ENCODE measurements at places on chromosomes 3 and 15.

DNA sequence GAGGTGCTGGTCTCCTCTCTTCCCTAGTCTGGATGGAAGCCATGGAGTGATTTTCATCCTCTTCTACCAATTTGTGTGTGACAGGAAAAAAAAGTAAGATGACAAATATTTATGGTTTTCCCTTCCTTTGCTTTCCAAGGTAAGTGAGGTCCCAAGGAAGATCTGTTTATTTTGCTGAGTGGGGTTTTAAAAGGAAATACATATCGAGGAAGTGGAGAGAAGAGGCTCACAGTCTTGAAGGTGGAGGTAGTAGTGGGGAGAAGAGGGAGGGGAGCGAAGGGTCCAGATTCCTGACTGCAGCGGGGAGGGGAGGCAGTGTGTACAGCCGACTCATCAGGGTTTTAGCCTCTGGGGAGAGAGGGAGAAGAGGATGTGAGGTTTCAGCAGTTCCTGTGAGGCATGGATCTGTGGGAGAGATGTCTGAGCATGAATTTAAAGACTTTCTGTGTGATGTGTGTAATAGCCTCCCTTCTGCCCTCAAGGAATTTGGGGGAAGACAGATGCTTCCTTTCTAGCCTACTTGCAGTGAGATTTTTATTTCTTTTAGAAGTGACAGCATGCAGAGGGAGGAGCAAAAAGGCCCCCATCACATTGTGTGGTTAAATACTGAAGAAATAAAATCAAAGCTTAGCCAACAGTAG, 272.4 kb downstream of the THRB start:
- DNase-seq = peak; percentile 73

GRCh38 chr3:69005071-69005790, 8.3 kb downstream of the EOGT start:
- peak; percentile 44 for DNase-seq

- DNase-seq = no peak
These were observed 25.1 kb downstream of the SHISA5 start for GRCh38 chr3:48478626-48479555.

- peak; percentile 35 for DNase-seq
These were observed 73.6 kb upstream of the VGLL4 start for GRCh38 chr3:11717301-11717700.

DNA sequence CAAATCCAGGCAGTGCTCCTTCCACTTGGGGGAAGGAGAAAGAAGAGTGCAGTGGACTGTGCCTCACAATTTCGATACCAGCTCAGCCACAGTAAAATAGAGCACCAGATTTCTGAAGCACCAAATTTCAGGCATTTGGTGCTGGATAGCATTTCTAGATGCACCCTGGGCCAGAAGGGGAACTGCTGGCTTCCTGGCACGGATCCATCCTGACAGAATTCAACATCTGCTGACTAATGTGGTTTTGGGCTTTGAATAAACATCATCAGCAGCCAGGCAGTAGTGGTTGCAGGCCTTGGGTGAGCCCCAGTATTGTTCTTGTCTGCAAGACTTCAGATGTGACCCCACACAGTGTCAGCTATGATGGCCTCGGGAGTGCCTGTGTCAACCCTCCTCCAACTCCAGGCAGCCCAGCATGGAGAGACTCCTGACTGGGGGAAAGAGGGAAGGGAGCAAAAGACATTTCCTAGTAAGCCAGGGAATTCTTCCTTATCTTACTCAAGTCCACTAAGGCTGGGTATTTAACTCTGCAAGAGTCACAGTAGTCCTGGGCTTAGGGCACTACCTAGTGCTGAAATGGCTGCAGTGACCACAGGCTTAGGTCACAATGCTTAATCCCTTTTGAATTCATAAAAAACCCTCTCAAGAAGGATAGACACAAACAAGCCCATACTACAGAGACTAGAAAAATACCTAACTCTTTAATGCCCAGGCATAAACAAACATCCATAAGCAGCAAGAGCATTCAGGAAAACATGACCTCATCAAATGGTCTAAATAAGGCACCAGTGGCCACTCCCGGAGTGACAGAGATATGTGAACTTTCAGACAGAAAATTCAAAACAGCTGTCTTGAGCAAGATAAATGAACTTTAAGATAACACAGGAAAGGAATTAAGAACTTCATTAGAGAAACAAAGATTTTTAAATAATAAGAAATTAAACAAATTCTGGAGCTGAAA, 74.7 kb downstream of the SPATA16 start:
- DNase-seq = peak; percentile 68

DNA sequence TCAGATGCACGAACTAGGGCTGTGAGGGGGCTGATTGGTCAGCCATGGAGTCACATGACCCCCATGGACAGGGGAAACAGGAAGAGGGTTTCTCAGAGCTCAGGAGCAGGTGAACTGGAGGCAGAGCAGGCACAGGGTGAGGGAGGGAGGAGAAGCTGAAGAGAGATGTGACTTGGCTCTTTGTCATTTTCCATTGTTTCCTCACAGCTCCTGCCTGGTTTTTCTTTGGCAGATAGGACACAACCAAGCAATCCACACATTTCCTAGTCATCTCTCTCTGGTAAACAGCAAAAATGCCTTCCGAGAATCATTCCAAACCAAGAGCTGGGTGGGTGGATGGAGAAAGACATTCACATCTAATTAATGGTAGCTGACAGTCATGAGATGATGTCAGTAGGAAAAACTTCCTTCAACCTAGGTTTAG, 43.4 kb upstream of the LMCD1 start:
- peak; percentile 92 for DNase-seq

GRCh38 chr15:69934607-69935006, 163.1 kb downstream of the TLE3 start:
- DNase-seq = no peak

DNA sequence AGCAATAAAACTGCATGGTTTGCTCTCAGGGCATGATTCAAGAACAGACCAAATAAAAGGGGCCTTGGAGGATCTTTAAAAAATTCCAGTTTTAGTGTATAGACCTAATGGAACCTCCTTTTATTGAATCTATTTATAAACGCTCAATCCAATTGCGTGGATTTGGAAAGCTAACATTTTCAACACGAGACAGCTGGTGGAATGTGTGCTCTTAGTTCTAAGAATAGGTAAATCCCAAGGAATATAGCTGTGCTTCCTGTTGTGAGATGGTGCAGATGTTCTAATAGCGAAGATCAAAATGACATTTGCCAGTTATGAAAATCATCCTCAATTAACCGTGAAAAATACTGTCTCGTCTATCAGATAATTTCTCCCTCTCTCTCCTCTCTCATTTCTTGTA, 192.5 kb downstream of the ATP10A start:
- DNase-seq = no peak

- DNase-seq = no peak
These were observed 26.1 kb downstream of the CHDH start for GRCh38 chr3:53820084-53820483.

DNA sequence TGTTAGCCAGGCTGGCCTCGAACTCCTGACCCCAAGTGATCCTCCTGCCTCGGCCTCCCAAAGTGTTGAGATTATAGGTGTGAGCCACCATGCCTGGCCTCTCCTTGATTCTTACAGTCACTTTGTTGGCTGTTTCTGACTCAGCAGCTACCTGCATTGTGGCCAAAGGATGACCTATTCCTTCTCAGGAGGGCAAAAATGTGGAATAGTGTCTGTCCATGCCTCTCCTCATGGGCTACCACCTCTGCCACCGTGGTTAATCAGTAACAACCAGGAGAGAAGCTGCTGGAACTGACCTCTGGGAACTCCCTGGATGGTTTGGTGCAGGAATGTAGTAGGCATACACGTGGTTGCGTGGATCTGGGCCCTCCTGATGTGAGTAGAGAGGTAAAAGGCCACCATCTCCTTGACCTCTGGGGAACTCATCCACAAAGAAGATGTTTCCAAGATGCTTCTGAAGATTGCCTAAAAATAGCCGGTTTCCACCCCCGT, 63.3 kb downstream of the FLNB start:
- DNase-seq = no peak

- no peak for DNase-seq
These were observed 40.3 kb downstream of the KCNAB1 start for GRCh38 chr3:156160647-156161046.

GRCh38 chr3:23884481-23884880, 32.3 kb downstream of the NKIRAS1 start:
- DNase-seq = no peak

DNA sequence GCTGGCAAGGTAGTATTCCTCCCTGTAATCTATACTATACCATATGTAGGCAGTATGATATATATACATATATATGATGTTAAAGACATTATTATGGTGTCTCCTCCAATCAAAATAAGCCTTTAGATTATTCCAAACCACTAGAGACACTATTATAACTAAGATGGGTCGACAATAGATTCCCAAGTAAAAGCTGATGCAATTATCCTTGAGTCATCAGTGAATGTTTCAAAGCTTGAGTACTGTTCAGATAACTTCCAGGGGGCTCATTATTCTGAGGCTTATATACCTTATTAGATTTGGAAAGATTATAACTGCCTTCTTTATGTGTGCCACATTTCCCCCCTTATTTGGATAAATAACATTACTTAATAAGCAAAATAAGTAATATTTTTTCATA, 11.9 kb upstream of the C3orf38 start:
- DNase-seq = peak; percentile 67

Measured in fibroblast of skin of right quadriceps (primary cell).